ENCODE measurements at places on chromosomes 2 and 18. TPM values are rescaled to one million over a fixed set of nuclear protein-coding genes. Genes with fewer than 3 reads are reported as not detected.

The XIRP2 gene
- total RNA-seq: not detected

DNA sequence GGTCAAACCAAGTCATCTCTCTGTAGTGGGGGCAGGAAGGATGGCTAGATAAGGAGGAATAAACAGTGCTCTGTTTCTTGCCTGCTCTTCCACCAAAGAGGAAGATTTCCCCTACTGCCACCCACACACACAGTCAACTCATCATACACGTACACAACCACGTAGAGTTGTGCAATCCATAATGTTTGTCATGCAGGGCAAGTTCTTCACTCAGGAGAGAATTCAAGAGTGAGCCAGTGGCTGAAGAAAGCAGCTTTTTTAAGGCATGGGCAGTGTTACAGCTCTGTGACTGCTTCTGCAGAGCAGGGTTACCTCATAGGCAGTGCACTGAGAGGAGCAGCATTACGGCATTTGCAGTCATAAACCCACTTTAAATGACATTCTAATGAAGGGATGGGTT lies 283.0 kb downstream of the RND3 start:
- no peaks in the 10 kb centered on the region for H3K4me1 ChIP-seq
- no peak for DNase-seq

- no peak for DNase-seq
- peaks cover 2% of the 10 kb centered on the region for H3K4me1 ChIP-seq
- no peaks in the 10 kb centered on the region for H3K36me3 ChIP-seq
- peaks cover 44% of the 10 kb centered on the region for H3K27me3 ChIP-seq
Observed at GRCh38 chr18:54961868-54962267, 2.6 kb upstream of the CCDC68 start.

DNA sequence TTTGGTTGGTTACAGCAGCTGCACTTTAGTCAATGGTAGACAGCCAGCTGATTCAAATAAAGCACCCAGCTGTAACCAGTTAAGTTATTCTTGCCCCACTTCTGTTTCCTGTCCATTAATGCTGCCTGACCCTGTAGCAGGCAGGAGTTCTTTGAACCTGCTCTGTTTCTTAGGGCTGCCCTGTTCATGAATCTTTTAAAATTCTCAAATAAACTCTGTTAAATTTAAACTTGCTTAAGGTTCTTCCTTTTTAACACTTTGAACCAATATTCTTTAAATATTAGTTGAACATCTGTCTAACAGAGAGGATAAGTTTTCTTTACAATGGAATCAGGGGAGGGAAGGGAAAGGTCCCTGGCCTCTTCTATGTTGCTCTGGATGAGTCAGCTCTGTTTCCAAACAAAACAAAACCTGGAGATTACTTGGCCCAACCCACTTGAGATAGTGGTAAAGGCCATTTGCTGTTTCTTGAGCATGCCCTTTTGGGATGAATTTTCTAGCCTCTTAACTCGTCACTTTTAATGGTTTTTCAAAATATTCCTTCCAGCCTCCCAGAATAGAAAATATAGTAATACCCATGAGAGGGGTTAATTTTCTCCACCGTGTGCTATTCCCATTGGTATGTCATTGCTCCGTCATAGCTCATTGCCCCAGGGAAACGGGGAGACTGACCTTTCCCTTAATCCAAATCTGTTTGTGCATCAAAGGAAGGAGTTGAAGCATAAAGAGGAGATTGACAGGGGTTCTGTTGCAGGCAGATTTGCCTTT lies 112.1 kb upstream of the FHL2 start:
- no peak overlapping the region for H3K27ac ChIP-seq
- no peak overlapping the region for H3K4me3 ChIP-seq
- H3K36me3 ChIP-seq: no peaks in the 10 kb centered on the region
- no peak for DNase-seq
- H3K4me1 ChIP-seq: no peaks in the 10 kb centered on the region
- peaks cover 29% of the 10 kb centered on the region for H3K27me3 ChIP-seq

- H3K27ac ChIP-seq: no peak overlapping the region
- H3K36me3 ChIP-seq: no peaks in the 10 kb centered on the region
- no peaks in the 10 kb centered on the region for H3K4me1 ChIP-seq
- DNase-seq: no peak
- no peak overlapping the region for H3K4me3 ChIP-seq
Observed at GRCh38 chr2:221724631-221725203, 152.6 kb upstream of the EPHA4 start.

Data from activated CD8-positive, alpha-beta T cell treated with anti-CD3 and anti-CD28 coated beads, Interleukin-2, amount 10 ng/mL, durations not matched to agents 7 days and 5 days (primary cell).